Adipose tissue (tissue), 3 donors: ENCODE measurements at places on chromosomes 7 and 10. TPM values are rescaled to one million over a fixed set of nuclear protein-coding genes. Genes with fewer than 3 reads are reported as not detected.

Gene UPK3B
- 12.8 TPM for polyA plus RNA-seq

Gene TMEM236
- 0.24 TPM for polyA plus RNA-seq

Gene PPP1R9A
- polyA plus RNA-seq = 0.85 TPM

Gene MRLN
- polyA plus RNA-seq = not detected

Gene AKR1C4
- polyA plus RNA-seq = not detected

Gene SEMA4G
- polyA plus RNA-seq = 10.0 TPM

Gene FGFBP3
- 0.82 TPM for polyA plus RNA-seq

Gene FRMPD2
- polyA plus RNA-seq = not detected

Gene ITPRID1
- polyA plus RNA-seq = not detected

Gene NODAL
- not detected for polyA plus RNA-seq

Gene STK31
- 0.34 TPM for polyA plus RNA-seq

Gene KCNMA1
- 5.1 TPM for polyA plus RNA-seq

Gene GOLGA7B
- 0.11 TPM for polyA plus RNA-seq

Gene NEUROD6
- polyA plus RNA-seq = not detected

Gene TWNK
- polyA plus RNA-seq = 9.0 TPM

Gene HILPDA
- 136 TPM for polyA plus RNA-seq

Gene TMEM270
- polyA plus RNA-seq = not detected

Gene ZYX
- 200 TPM for polyA plus RNA-seq

Gene CHAT
- polyA plus RNA-seq = not detected

Gene PTPN20
- 0.34 TPM for polyA plus RNA-seq

Gene GSTO2
- 2.1 TPM for polyA plus RNA-seq

Gene PPP1R17
- not detected for polyA plus RNA-seq

Gene TRIM50
- polyA plus RNA-seq = 1.2 TPM

Gene VSTM2A
- not detected for polyA plus RNA-seq

Gene CABCOCO1
- not detected for polyA plus RNA-seq

Gene MEOX2
- polyA plus RNA-seq = 1.2 TPM

Gene OR2A42
- polyA plus RNA-seq = not detected

Gene DRGX
- not detected for polyA plus RNA-seq

Gene NPSR1
- polyA plus RNA-seq = not detected

Gene ZNF479
- not detected for polyA plus RNA-seq

Gene HOXA7
- 10.8 TPM for polyA plus RNA-seq

Gene ZNRF2
- polyA plus RNA-seq = 5.4 TPM

Gene SPDYE16
- polyA plus RNA-seq = 0.11 TPM

Gene OR6B1
- 0.03 TPM for polyA plus RNA-seq

Gene HMX2
- not detected for polyA plus RNA-seq

Gene PNLIPRP3
- 0.05 TPM for polyA plus RNA-seq

Gene TMEM176A
- 60.4 TPM for polyA plus RNA-seq

Gene CXCL12
- 33.2 TPM for polyA plus RNA-seq

Gene IGF2BP3
- polyA plus RNA-seq = 0.07 TPM

Gene SYT15
- 1.7 TPM for polyA plus RNA-seq

Gene SPAM1
- not detected for polyA plus RNA-seq
